Stimulated activated CD8-positive, alpha-beta memory T cell treated with anti-CD3 and anti-CD28 coated beads, Interleukin-7, amount 100 ng/mL, for 24 hours (primary cell): ENCODE measurements at places on chromosomes 1 and 21.

- DNase-seq, result peak; percentile 71
Measured at GRCh38 chr1:160681066-160681890, 30.3 kb downstream of the CD48 start.

GRCh38 chr1:216854836-216855484 lies 131.7 kb upstream of the ESRRG start:
- no peak for DNase-seq

DNA sequence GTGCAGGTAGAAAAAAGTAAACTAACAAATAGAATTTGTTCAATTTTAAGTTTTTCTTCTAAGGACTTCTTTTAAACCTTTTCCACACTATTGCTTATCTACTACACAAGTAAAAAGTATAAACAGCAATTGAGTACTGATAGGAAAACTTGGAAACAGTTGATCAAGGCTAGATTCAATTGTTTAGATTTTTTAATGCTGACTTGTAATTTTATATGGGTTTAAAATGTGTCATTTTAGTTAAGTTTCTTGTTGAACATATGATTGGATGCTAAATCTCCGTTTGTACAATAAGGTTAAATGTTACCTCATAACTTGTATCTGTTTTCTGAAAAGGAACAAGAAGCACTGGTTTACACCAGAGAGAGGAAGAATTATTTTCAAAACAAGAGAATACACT lies 5.5 kb downstream of the SASS6 start:
- DNase-seq, result no peak

DNA sequence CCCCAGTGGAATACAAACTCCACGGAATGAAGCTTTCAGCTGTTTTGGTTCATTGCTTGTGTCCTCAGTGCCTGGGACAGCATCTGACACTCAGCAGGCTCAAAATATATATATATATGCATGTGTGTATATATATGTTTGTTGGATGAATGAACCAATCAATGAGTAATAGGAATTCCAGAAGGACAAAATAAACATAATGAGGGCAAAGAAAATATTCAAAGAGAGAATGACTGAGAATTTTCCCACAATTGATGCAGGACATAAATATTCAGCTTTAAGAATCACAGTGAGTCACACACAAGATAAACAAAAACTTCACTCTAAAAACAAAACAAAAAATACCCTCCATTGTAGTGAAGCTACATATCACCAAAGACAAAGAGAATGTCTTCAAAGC lies 64.0 kb downstream of the CHD5 start:
- DNase-seq, result no peak

GRCh38 chr1:248926401-248927182 lies 20.6 kb downstream of the PGBD2 start:
- no peak for DNase-seq

DNA sequence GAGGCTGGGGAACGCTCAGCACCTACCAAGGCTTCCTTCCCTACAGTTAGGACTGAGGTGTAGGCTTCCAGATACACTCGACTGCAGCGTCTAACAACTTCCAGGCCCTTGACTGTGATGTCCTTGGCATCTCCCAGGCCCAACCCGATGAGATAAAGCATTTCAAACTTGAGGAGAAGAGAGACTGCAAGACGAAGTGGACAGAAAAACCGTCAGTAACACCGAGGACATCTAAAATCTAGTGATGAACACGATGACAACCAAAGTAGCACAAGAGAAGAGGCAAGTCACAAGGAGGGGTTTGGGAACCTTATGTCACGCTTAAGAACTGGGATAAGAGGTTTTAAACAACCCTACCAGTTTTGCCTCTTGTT lies 314 bp downstream of the DPH5 start:
- DNase-seq, result no peak

GRCh38 chr1:94299627-94300553 lies 62.5 kb upstream of the ARHGAP29 start:
- DNase-seq, result no peak

DNA sequence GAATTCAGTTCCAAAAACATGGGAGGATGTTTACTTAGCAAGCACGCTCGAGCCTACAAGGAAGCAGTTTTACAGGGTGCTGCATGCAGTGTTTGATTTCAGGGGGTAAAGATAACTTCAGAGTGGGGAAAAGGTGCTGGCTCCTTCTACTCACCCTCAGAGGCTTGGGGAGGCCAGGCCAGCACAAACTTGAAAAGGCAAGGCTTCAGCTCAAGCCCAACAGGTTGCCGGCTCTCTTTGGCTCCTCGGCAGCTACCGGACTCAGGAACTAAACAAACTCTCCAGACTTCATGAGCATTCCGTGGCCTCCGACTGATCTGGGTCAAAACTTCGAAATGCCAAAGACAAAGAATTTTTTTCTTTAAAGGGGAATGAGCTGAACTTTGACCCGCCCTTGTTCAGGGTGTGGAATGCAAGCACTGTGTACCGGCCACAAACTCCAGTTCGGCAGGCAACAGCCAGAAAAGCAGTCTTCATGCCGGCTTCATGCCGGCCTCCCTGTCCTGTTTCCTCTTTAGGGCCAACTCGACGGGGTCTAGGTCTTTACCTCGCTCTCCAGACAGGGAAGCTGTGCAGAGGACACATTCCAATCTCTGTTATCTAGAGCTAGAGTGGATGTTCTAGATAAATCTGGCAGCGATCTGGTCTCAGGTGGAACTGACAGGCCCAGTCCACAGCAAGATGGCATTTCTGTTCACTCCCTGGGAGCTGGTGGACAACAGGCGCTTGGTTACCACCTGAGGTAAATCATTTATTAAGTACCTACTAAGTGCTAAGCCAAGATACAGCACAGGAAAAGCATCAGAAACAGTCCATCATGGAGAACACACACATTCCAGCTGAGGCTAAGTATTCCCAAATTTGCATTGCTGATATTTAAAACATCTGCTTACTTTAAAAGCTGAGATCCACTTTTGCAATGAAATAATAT lies 75.0 kb downstream of the CD46 start:
- no peak for DNase-seq

DNA sequence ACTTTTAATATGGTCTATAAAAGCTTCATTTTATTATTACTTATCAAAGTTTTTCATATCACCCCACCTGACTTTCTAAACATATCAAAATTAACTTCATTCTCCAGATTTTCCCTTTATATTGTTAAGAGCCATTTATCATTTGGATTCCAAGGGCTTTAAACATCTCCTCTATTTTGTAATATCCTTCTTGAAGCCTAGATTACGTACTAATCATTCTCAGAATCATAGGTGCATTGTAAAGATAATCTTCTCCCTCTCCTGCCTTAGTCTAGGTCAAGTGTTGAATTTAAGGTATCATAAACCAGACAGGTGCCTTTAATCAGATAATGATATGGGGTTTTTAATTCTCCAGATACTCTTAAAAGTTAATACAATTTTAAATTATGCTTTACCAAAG lies 128.3 kb downstream of the LRRC40 start:
- DNase-seq, result no peak

GRCh38 chr1:6101826-6102531 lies 56.3 kb downstream of the KCNAB2 start:
- no peak for DNase-seq

GRCh38 chr1:89538361-89538760 lies 13.7 kb downstream of the LRRC8B start:
- no peak for DNase-seq

- DNase-seq, result no peak
Measured at GRCh38 chr1:189211742-189212141, 1265.9 kb downstream of the BRINP3 start.

- no peak for DNase-seq
Measured at GRCh38 chr1:166822385-166822784, 16.9 kb upstream of the POGK start.

DNA sequence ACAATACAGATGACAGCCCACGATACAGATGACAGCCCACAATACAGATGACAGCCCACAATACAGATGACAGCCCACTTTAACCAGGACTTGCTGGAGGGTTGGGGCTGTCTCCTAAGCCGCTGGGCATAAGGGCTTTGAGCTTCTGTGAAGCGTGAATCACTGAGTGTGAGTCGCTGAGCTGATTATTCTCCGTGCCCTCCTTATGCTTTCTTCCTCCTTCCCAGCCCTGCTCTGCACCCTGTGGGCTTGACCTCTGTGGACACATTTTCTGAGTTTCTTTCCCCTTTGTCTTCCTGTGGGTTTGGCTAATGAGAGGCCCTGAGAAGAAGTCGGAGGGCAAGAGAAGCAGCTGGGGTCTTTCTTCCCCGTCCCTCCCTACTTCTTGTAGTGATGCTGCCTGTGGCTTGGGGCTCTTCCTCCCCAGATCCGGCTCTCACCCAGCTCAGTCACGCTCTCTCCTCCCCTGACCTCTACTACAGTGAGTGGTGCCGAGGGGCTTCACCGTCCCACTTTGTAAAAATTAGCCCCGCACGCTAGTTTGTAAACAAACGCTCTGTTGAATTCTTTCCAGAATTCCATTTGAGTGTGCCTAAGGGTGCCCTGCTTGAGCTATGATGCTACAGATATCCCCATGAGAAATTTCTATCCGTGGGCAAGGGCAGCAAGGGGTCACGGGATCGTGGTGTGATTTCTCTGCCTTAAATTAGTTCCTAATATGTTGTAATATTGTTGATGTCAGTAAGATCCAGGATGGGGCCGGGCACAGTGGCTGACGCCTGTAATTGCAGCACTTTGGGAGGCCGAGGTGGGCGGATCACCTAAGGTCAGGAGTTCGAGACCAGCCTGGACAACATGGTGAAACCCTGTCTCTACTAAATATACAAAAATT lies 46.4 kb upstream of the SOD1 start:
- no peak for DNase-seq

DNA sequence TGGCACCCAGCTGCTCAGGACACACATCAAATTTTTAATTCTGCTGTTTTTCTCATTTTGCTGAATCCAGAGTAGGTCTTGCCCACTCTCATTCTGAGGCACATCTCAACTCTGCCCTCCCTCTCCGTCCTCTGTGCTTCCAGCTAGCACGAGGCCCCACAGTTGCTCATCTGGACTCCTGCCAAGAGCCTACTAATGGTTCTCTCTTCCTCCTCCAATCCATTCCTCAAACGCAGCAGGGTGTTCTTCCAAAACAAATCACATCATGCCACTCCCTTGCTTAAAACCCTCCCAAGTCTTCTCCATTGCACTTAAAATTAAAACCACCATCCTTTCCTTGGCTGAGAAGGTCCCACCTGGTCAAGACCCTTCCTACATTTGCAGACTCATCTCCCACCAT lies 49.8 kb upstream of the SCAF4 start:
- no peak for DNase-seq

DNA sequence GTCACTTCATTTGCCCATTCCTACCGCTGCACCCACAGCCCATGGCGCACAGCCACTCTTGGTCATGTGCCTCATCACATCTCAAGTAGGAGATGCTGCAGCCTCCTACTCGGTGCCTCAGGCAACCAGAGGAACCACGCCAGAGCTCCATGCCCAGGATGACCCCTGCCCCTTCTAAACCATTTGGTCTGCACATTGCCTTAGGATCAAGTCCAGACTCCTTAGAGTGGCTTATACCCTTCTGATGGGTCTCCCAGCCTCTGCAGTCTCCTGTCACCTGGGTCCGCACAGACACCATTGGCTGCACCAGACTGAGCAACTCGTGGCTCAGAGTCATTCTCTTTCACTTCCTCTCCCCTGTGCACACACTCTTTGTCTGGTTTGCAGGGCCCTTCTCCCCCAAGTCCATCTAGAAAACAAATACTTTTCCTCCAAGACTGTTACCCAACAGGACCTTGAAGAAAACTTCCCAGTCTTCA lies 2.2 kb upstream of the ADORA3 start:
- no peak for DNase-seq

DNA sequence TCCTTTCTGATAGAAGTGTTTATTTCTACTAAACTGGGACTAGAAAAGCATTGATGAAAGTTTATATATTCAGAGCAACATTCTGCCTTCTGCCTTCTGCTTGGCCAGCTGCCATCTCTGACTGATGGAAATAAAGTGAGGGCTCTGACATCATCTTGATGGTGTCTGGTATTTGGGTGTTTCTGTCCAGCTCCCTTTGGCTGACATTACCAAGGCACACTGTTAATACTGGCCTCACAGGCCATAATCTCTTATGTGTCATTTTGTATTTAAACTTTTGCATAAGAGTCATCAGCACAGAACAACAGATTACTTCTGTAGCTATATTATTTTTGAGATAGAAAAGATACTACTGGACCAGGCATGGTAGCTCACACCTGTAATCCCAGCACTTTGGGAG lies 216.9 kb downstream of the RYR2 start:
- DNase-seq, result no peak

DNA sequence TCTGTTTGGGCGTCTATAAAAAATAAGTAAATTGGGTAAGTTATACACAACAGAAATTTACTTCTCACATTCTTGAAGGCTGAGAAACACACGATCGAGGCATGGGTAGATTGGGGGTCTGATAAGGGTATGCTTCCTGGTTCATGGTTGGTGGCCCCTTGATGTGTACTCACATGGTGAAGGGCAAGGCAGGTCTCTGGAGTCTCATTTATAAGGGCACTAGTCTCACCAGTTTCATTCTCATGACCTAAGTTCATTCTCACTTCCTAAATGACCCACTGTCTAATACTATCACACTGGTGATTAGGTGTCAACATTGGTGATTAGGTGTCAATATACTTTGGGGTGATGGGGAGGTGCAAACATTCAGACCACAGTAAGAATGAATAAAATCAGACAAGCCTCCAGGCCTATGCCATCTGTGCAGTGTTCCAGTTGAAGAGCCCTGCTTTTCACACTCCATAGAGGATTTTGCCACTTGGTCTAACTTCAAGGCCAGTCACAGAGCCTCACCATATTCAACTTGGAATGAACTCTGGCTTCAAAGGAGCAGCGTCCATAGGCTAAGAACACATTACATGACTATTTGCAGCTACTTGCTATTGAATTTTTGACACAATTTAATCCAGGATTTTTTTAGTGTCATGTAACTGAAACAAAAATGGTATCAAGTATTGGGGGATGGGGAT lies 2.5 kb upstream of the GBP4 start:
- DNase-seq, result no peak

DNA sequence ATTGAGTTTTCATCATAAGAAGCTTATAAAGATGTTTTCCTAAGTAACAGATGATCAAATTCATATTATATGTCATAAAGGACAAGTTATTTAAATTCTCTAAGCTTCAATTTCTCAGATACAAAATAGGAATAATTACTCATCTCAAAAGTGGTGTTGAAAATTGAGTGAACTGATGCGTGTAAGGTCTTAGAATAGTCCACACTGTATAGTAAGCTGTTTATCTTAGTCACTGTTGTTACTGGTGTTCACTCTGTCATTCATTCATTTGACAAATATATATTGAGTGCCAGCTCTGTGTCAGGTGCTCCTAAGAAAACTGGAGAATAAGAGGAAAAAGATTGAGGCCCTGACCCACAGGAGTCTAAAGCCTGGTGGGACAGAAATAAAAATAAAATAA lies 186.3 kb upstream of the BRINP3 start:
- no peak for DNase-seq
